ENCODE measurements at places on chromosomes 6 and 20.

DNA sequence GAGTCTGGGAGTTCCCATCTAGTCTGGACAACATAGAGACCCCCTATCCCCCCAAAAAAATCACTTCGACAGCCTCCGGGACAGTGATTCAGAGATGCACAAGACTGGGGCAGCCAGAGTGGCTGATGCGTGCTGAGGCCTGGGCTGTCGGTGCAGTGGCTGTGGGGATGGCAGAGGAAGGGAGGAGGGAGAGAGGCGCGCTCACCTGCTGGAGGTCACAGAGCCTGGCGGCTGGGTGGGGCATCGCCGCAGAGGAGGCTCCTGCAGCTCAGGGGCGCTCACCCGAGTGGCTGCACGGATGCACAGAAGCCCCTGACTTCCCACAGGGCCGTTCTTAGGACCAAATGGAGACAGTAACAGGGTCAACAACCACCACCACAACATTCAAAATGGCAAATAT is 182.8 kb downstream of the SMOC2 start:
- no peak for DNase-seq

DNA sequence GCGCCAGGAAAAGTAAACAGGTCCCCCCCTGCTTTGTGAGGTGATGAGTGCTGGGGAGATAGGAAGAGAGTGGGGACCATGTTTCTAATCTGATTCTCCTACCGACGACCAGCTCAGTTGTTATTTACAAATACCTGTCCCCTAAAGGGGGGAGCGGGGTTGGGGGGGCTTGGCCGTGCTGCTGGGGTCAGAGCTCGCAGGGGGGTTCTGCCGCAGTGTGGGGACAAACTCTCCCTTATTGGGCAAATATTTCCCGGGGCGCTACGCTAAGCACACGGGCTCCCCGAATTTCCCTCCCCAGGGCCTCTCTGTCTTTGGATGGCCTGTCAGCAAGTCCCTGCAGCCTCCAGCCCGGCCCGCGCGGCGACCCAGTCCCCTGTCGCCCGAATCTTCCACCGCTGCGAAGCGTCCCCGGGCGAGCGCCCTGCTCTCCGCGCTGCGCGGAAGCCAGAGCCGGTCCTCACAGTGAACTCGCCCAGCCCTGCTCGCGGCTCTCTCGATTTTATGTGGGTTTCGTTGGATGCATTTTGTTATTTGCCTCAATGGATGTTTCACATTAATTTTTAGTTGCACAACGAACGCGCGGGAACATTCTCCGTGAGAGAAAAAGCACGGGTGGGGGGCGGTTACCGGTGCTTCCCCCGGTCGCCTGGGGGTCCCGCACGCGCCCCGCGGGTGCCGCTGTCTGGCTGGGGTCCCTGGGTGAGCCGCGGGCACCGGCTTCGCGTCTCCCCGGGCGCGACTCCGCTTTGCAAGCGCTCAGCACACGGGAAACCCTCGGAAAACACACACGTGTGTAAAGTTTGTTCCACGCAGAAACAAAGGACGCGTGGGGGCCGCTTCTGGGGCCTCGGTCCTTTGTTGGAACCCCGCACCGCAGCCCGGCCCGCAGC is 1.5 kb upstream of the STX16 start:
- no peak for DNase-seq

DNA sequence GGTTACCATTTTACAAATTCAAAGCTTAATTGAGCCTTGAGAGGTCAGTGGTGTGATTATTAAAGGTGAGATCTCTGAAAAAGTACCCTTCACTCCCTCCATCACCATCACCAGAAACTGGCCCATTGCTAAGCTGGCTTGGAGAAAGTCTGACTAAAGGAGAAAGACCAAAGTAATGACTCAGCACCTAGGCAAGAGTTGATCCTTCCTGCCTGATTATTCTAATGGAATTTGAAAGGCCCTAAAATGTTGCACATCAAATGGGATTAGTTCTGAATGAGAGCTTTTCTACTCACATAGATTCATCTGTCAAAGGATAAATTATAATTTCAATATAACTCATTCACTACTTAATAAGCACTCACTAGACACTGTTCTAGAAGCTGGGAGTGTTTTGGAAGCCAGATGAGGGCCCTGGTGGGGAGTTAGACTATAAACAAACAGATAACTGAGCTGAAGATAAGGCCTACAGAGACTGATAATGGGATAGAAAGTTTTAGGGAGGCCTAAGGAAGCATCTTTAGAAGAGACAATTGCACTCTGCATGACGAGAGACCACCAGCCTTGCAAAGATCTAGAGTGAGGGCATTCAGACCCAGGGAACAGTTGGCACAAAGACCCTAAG is 366.7 kb downstream of the SYNE1 start:
- no peak for DNase-seq

DNA sequence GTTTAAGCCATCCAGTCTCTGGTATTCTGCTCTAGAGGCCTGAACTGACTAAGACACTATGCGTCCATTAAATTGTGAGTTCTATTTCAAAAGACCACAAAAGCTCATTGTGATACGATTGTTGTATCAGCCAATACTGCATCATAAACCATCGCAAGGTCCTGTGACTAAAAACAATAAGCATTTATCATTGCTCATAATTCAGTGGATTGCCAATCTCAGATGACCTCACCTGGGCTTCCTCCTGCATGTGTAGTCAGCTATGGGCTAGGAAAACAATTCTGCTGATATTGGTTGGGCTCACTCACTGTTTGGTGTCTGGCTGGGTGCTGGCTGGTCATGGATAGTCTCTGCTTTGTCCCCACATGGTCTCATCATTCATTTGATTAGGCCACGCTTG is 592.7 kb upstream of the BTBD3 start:
- no peak for DNase-seq

- no peak for DNase-seq
Observed at GRCh38 chr6:132399376-132400074, 1.8 kb downstream of the MOXD1 start.

- no peak for DNase-seq
Observed at GRCh38 chr6:159151266-159151855, 17.8 kb upstream of the FNDC1 start.
